ENCODE measurements at places on chromosomes 5 and 9. TPM values are rescaled to one million over a fixed set of nuclear protein-coding genes. Genes with fewer than 3 reads are reported as not detected.

DNA sequence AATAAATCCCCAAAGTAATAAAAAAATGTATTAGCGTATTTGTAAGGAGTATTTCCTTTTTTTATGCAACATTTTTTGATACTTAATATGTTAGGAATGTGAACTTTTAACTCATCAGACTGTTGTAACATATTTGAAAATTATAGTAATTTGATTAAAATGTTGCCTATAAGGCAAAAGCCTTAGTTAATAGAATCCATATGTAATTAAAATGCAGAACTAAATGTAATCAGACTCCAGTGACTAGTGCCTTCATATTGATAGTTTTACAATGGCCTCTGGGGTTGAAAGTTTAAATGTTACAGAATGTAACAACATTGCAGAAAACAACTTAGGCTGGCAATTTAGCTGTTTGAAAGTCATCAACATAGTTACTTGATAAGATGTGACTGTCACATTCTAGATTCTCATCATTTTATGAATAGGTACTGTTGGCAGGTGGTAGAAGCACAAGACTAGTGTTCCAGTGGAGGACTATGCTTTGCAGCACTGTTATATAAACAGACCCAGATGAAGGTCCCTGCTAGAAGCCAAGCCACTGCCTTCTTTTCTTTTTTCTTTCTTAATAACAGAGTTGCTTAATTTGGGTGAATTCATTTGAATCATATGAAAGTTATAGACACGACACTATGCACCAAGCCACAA lies 382.9 kb downstream of the CCDC171 start:
- DNase-seq: no peak

DNA sequence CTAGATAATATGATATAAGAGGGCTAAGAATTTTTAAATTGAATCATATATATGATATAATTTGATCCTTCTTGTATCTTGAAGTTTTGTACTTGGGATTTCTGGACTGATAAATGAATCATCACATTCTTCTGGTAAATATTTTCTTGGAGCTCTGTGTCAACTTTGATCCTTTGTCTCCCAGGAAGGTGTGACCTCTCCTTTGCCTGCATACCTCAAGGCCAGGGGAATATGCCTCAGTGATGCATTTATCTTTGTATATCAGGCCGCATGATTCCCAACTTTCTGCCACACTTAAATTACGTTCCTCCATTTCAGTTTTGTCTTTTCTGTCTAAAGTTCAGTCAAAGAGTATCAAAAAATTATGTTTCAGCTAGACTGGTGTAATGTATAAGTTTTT lies 101.2 kb downstream of the NLN start:
- no peak for DNase-seq

DNA sequence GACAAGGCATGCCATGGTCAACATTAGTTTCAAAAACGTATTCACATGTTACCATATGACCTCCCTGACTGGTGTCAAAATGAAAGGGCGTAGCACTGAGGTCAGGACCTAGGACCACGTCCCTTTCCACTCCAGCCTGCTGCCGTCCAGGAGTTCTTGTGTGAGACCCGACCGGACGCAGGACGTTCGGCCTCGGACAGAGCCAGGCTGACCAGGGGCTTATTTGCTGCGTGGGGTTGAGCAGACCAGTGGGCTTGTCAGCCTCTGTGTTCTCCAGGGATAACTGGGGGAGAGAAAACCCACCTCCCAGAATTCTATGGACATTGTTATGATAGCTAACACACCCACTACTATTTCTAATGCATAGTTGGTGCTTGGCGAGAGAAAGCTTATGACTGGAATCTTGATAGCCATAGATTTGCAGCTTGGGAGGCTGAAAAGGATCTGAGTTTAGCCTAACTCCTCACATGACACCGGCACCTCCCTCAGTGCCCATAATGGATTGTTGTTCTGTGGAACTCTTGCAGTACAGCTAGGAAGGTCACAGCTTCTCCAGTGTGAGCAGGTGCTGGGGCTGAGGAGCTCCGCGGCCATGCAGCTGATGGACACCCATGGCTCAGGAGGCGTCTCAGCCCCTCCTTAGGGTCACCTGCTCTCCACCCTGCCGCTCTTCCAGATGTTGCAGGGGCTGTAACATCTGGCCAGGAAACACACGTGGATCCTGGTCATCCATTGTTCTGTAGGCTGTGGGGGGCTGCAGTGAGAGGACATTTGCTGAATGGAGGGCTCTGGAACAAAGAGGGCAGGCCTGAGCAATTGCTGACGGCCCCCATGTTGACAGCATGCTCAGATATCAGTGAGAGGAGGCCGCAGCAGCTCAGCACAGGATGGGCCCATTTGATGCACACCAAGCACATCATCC lies 368.4 kb downstream of the IRX2 start:
- DNase-seq: no peak

DNA sequence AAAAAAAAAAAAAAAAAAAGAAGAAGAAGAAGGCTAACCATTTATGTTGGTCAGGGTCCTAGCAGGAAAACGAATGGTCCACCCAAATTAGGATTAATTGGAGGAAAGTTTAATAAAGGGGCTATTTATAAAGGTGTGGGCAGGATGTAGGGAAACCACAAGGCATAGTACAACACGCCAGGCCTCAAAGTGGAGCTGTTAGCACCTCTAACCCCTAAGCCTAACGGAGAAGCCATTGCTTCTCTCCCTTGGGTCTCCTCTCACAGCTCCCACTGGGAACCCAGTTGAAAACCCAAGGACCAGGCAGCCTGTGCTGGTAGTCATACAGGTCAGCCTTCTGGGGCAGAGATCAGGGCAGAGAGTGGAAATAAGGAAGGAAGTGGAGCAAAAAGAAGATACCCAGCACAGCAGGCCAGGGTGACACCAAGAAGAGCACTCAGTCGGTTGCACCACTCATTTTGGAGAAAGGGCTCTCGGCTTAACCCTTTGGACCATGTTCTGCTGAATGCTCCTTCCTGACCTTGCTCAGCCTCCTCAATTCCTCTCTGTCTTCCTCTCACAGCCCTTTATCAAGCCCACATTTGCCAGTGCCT lies 8.8 kb upstream of the GLIPR2 start:
- DNase-seq: no peak

DNA sequence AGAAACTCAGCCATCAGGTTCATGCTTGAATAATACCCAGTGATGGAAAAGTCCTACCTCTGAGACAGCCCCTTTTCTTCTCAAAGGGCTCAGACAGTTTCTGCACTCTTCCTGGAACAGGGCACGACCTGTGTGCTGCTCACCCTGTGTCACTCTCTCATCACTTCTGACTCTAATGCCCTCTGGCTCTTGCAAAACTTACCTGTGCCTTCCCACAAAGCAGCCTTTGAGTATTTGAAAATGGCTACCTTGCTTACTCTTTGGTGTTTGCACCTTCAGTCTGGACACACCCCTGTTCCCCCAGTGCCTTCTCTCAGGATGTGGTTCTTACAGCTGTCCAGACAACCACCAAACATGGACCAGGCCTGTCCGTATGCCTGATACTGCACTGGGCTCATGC lies 171.4 kb downstream of the GRIA1 start:
- DNase-seq: no peak

DNA sequence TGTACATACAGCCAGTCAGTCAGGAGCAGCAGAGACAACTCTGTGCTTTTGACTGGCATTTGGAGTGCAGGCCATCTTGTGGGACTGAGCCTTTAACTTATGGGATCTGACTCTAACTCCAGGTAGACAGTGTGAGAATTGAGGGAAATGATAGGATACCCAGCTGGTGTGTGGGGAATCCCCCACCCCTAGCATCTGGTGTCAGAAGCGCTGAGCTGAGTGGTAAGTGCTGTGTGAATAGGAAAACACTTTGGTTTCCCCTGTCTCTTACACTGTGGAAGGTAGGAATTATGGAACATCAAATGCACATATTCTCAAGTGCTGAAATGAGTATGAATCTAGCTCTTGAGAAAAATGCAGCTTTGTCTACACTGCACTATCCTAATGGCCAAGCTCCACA lies 43.9 kb downstream of the CCDC125 start:
- no peak for DNase-seq

DNA sequence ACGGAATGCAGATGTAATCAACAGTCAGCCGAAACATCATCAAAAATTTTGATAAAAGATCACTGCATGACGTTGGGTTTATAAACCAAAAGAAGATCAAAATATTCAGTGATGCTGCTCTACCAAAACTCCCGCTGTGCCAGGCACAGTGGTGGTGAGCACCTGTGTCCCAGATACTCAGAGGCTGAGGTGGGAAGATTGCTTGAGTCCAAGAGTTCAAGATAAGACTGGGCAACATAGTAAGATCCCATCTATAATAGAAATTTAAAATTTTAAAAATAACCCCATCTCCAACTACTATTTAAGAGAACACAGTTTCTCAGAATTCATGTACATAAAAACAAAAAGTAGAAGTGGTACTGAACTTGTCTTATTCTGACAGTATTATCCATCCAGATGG lies 3.8 kb downstream of the LMAN2 start:
- DNase-seq: no peak

- DNase-seq: no peak
These were observed at the start of gene GLDC for GRCh38 chr9:6645355-6646292. Gene GLDC (minus strand): TSS chr9:6645729. CDS start chr9:6645499, 230 bp downstream.

DNA sequence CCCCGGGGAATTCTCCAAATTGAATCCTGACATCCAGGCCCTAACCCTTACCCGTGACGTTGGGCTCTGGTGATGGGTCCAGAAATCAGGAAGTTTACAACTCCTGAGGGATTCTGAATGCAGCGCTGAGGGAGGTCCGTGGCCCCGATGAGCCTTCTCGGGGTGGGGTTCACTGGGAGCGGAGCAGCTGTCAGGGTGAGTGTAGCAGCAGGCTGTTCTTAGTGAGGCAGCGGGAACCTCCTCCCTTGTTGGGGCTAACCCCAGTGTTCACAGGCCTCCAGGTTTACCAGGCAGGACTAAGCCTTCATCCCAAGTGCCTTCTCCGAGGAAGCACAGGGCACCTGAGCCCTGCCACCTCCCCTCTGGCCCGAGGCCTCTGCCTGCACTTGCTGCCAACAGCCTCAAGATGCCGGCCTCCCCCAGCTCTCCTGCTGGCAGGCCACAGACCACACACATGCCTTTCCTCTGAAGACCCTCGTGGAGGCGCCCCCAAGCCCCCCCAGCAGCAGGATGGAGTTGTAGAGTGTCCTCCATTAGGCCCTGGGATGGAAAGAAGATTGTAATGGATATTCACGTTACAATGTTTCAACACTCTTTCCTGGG lies 7.3 kb upstream of the ADAMTS16 start:
- DNase-seq: no peak

- DNase-seq: no peak
These were observed 51.0 kb downstream of the EFNA5 start for GRCh38 chr5:107619781-107620180.

GRCh38 chr5:181052672-181053487 lies 12.8 kb downstream of the BTNL9 start:
- no peak for DNase-seq

DNA sequence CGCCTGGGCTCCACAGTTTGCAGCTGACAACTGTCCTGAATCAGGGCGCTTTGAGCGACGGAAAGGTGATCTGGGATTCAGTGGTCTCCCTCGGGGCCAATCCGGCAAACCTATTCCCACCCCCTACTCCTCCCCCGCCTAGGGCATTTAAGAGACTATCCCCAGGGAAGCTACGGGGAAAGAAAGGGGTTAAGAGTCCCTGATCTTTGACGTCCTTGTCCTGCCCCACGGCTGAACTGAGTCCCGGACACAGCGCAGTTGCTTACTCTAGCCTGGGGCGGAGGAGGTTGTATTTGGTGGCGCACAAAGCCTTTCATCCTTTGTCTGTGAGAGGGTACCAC lies 3.4 kb downstream of the RORB start:
- no peak for DNase-seq

DNA sequence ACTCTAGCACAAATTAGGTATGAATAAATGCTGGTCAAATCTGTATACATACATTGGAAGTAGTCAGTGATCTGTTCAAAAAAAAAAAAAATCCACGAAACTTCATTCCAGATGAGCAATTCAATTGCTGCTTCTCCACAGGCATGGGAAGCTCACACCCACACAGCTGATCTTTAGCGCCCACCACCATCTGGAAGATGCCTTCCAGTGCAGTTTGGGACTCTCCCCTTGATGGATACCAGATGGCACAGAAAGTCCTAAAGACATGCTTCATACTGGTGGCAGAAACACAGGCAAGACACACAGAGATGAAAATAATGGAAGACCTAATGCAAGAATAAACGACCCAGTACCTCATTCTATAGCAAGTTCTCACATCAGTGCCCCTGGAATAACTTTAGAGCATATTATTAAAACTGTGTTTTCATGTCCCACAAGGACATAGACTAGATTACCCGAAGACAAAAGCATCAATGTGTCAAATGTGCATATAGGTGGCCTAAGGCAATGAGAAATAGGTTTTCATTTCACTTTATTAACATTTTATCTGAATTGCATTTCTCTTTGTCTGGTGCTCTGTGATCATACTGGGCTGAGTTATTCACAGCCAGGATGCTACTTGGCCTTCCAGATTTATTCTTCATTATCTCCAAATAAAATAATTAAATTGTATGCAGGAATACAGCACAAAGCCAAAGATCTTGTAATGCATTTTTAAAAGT lies 135.4 kb upstream of the TAS2R1 start:
- DNase-seq: no peak

- DNase-seq: no peak
These were observed 1.1 kb upstream of the FGF1 start for GRCh38 chr5:142686968-142687367.

DNA sequence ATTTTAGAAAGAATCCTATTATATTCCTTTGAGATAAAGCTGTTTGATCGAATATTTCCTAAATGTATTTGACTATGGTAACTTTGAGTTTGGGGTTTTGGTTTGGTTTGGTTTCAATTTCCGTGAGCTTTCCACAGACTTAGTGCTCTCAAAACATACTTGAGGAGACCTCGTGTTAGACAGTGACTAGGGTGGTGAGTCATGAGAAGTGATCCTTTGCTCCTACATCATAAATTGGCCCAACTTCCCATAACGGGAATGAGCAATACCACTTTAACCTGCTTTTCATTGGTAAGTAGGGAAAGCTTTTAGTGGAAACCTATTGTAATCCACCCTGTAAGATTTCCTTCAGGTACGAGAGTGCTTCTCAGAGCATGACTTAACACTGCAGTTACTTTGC lies 3.8 kb upstream of the RASEF start:
- DNase-seq: no peak

GRCh38 chr9:80437825-80438224 lies 866.1 kb downstream of the TLE4 start:
- no peak for DNase-seq

DNA sequence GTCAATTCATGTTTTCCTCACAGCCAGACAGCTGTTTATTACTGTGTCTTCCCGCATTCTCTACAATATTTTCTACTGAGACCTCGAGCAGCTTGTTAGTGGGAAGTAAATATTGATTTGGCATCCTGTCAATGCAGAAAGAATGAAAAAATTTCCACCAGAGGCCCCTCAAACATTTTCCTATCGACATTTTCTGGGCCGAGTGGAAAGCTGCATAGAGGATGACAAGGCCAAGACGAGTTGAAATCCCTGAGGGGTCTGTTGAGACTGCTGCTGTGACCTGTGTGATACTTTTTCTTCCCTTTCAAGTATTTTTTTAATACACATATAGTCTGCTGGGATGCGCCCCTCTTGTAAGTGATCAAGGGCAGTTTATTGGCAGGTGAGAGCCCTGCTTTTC lies 91.4 kb upstream of the SH3GL2 start:
- no peak for DNase-seq

Gene AMBP
- 2.4 TPM for polyA plus RNA-seq

Gene APBA1
- 7.1 TPM for polyA plus RNA-seq

Gene FAM53C
- polyA plus RNA-seq: 22.9 TPM

Gene ABLIM3
- 14.4 TPM for polyA plus RNA-seq

Gene SPOCK1
- 11.2 TPM for polyA plus RNA-seq

Gene CDX1
- polyA plus RNA-seq: not detected

All from urinary bladder (tissue), 4 donors.